Activated CD4-positive, alpha-beta T cell treated with anti-CD3 and anti-CD28 coated beads for 1 hour (primary cell): ENCODE measurements at places on chromosomes 3 and 15.

GRCh38 chr15:73688455-73688854 lies 4.3 kb downstream of the CD276 start:
- DNase-seq: no peak

- DNase-seq: no peak
Observed at GRCh38 chr3:195209847-195210265, 61.1 kb downstream of the XXYLT1 start.

DNA sequence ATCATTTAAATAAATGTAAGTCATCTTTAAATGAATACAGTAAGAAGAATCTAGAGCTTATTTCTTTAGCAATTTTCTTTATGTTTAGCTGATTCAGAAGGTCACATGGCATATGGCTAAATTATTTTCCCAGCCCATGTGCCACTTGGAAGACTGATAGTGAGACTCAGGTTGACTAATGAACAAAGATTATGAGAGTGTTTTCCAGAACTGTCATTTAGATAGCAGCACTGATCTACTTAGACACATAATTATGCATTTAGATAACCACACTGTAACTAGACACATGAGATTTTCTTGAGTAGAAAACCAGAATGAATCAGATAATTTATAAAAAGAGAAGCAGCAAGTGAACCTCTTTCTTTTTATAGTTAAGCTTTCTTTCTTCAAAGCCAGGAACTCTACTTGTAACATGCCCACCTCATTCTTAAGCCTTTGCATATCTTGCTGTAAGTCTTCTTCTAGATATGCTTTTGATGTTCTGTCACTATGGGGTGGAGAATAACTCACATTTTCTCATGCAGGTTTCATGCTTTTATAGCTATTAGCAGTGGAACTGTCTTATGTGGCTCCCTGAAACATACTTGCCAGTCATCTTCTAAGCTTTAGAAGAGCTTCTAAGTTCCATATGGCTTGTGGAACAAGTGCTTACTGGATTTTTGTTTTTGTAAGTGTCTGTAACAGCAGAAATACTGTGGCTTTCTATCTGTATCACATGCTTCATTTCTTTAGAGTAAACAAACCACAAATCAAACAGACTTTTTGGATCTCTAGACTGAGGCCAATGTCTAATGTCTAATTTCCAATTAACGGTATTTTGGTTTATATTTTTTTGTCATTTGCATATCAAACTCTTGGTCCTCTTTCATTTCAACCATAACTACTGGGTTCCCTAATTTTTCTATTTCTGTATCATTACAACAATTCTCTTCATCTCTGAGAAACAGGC lies 101.4 kb downstream of the LMLN start:
- no peak for DNase-seq

- DNase-seq: no peak
Observed at GRCh38 chr3:25378786-25379311, 49.2 kb upstream of the RARB start.

GRCh38 chr3:161371441-161372320 lies at the start of gene SPTSSB:
SPTSSB (minus strand) TSS chr3:161371517; CDS start chr3:161346323, 25,194 bp downstream.
- DNase-seq: peak; percentile 26

GRCh38 chr3:169759256-169759655 lies 5.6 kb downstream of the TERC start:
- no peak for DNase-seq

- DNase-seq: no peak
Observed at GRCh38 chr3:162719684-162720341, 1223.2 kb downstream of the OTOL1 start.

- no peak for DNase-seq
Observed at GRCh38 chr3:197366301-197367044, 68.1 kb upstream of the DLG1 start.

GRCh38 chr3:36868614-36869436 lies 76.0 kb downstream of the TRANK1 start:
- no peak for DNase-seq

GRCh38 chr3:33331414-33331813 lies 54.2 kb downstream of the FBXL2 start:
- DNase-seq: no peak

GRCh38 chr3:40333416-40333815 lies 23.9 kb downstream of the EIF1B start:
- no peak for DNase-seq

DNA sequence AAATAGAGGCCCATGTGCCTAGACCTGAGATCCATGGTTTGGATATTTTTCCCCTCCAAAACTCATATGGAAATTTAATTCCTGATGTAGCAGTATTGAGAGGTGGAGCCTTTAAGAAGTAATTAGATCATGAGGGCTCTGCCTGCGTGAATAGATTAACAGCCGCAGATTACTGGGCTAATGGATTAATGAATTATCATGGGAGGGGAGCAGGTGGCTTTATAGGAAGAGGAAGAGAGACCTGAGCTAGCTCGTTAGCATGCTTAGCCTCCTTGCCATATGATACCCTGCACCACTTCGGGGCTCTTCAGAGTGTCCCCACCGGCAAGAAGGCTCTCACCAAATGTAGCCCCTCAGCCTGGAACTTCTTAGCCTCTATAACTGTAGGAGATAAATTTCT lies 15.8 kb downstream of the ARHGEF26 start:
- no peak for DNase-seq

GRCh38 chr15:93862791-93863190 lies 368.6 kb upstream of the MCTP2 start:
- DNase-seq: no peak

DNA sequence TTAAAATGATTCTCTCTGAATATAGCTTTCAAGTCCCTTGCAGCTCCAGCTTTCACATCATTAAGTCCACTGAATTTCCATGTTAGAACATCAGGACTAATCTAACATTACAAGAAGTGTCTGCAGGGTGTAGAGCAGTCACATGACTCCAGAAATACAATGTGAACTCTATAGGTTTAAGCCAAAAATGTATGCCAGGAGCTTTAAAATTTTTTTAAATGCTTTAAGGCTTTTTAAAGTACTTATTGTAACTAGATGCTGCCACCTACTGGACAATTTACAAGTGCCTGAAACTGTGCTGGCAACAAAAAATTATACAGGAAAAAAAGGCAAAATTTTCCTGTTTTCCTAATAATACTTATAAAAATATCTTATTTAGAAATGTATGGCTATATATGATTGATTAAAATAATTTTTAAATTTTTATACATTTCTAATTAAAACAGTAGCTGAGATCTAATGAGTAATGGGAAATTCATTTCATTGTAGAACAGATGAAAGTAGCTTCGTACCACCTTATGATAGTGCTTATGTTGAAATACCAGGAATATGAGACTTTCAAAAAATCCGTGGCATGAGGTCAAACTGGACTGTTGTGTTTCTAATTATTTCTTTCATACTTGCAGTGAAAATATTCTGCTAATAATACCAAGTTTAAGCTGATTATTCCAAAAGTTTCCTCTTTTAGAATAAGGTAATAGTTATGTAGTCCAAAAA lies 25.7 kb downstream of the FSIP1 start:
- no peak for DNase-seq

DNA sequence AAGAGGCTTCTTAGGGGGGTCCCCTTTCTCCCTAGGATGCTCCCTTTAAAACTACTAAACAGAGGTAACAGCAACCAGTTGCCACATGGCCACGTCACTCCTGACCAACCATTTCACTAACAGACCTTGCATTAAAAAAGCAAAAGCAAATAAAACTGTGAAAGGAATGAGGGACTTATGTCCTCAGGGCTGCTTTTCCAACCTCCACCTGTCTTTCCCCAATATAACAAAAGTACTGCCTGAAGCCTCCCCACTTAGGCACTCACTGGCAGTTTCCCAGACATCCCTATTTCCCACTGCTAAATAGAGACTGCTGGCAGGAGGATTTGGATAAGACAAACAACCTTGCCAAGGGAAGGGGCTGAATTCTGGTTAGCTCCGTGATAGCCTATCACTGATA lies 130.3 kb downstream of the ATP8B4 start:
- DNase-seq: no peak
